ENCODE measurements at places on chromosomes 3 and 15.

DNA sequence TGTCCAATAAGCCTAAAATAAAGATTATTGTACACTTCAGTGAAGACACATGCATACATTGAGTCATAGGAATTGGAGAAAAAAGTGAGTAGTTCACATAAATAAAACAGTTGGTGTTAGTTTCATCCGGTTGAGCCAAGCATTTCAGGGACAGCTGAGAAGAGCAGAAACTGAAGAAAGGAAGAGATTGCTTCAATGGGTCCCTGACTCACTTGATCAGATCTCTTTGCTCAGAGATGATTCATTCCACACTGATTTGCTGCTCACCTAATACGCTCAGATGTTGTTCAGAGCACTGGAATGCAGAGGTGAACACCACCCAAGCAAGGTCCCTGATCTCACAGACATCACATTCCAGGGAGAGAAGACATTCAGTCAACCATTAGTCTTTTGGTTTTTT lies 93.7 kb downstream of the RAD18 start:
- DNase-seq: no peak

- DNase-seq: no peak
Measured at GRCh38 chr3:122919291-122919610, 108.3 kb downstream of the SEMA5B start.

GRCh38 chr3:196192036-196192523 lies 19.1 kb downstream of the ZDHHC19 start:
- DNase-seq: no peak

DNA sequence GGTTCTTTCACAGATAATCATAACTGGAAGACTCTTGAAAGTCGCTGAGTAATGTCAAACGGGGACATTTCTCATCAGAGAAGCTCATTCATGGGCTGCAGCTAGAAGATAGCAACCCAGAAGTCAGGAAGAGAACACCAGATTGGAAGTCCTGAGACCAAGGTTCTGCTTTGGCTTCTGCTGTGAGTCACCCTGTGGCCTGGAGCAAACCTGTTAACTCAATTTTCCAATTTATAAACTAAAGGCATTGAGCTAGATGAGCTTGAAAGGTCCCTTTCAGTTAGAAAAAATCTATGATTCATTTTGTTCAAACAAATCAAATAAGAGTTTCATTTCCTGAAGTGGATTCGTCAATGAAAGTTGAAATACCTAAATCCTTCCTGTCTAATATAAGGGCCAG lies 402.2 kb downstream of the EPHB1 start:
- DNase-seq: no peak

- DNase-seq: no peak
Measured at GRCh38 chr3:182755308-182755707, 38.0 kb upstream of the ATP11B start.
